ENCODE measurements at places on chromosomes 16 and 17.
A peak's percentile ranks its signal among the peaks of the same experiment; 100 is the strongest.

GRCh38 chr16:69928856-69929400 is 22.2 kb upstream of the CLEC18A start:
- no peak for DNase-seq

DNA sequence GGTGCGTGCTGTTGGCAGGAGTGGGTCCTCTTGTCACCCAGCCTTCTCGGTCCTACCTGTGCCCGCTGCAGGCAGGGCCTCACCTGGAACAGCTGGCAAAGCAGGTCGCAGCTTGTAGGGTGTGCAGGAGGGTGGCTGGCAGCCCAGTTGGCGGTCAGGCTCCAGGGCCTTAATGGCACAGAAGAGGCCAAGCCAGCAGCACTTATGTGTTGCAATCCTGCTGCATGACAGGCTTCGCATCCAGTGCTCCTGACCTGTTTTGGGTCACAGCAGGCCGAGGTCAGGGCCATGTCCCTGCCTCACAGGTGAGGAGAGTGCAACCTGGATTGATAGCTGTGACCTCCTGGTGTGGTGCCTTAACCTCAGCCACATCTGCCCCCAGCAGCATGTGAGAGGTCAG is 31.9 kb downstream of the ZC3H18 start:
- DNase-seq: no peak

DNA sequence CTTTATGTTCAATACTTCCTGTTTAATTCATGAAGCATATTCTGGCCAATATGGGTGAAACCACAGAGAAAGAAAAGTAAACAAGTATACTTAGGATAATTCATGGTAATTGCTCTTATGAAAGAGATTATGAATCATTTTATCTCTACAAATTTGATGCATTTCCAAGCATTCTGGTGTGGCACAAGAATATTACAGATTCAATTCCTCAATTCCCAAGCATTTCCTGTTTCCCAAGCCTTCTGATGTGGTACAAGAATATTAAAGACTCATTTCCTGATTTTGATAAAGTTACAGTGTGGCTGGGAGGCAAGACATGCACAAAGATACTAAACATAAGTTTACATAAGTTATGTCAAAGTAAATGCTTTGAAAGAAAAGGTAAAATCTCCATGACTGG is 126.1 kb upstream of the NUDT7 start:
- DNase-seq: no peak

GRCh38 chr16:19560078-19560477 is 4.6 kb downstream of the VPS35L start:
- no peak for DNase-seq

GRCh38 chr17:65137021-65137939 is at the start of gene RGS9:
RGS9 (plus strand) TSS chr17:65137370; CDS start chr17:65137541, 171 bp downstream.
- DNase-seq: no peak

DNA sequence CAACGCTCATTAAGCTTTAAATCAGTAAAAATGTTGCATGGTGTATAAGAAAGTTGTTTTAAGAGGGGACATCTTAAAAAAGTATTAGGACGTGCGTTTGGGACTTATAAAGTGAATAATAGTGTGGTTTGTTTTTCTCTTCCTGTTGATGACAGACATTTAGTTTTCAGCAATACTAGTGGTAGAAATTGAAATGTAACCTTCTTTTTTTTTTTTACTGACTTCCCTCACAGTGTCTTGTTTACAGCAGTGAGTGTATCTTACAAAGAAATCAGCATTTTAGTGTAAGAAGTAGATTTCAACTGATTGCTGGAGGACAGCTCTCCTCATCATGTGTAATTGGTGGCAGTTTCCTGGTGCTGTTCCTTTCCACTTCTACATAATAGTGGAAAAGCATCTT is 39.6 kb downstream of the CYLD start:
- DNase-seq: no peak

DNA sequence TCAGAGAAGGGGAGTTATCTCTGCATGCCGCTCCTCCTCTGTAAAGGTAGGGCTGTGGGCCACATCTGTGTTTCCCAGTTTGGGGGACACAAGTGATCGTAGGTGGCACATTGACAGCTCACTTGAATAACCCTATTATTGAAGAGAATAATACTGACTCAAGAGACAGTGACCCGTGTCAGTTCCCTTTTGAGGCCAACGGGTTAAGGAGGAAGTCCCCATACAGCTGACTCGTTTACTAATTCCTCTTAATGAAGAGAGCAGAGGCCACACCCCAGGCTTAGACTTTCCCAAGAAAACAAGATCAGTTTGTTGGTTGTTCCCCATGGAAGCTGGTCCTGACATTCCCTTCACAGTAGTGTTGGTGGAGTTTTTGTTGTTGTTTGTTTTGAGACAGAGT is 33.0 kb downstream of the IL4R start:
- DNase-seq: no peak

GRCh38 chr16:2273484-2273883 is 5.6 kb upstream of the RNPS1 start:
- no peak for DNase-seq

GRCh38 chr17:67509390-67510287 is 132.6 kb downstream of the PITPNC1 start:
- no peak for DNase-seq

DNA sequence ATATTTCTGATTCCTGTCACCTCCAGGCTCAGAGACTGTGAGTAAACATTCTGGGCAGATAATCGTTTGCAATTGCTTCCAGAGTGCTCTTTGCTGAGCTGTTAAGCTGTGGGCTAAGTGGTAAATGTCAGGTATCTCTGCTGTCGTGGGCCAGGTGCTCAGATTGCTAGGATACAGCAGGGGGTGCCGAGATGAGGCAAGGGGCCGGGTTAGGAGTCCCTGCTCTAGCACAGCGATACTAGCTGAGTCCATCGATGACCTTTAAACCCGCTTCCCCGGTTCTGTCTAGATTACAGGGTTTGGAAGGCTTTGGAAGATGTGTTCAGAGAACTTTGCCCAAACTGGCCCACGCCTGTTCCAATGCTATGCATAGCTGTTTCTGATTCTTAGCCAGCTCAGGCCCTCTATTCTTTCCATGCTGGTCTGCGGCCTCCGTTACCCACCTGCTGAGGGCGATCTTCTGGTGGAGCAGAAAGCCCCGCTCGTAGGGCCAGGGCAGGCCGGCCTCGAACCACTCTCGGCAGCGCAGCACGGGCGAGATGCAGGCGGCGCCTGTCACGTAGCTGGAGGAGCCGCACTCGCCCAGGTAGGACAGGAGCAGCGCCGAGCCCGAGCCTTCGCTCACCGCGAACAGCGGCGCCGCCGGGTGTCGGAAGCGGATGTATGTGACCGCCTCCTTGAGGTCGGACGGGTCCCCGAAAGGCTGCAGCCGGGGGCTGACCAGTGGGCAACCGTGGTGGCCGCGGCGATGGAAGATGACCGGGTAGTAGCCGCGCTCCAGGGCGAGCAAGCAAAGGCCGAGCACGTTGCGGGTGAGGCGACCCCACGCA is 979 bp downstream of the ABHD15 start:
- no peak for DNase-seq

DNA sequence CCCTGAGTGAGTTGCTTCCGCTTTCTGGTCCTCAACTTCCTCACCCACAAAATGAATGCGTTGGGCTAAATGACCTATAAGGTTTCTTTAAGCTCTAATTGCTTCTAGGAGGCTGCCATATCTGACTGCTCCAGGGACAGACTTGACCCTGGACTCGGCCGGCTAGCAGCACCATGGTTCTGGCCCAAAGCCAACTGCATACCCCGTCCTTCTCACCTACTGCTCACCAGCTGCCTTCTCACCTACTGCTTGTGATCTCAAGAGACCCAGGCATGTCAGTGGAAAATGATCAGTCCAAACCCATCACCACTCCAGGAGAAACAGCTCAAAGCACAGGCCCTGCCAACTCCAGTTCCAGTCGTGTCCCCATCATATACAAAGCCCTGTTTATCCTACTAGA is 124.3 kb upstream of the IRX5 start:
- no peak for DNase-seq

GRCh38 chr16:695355-696089 is 5.3 kb upstream of the WDR24 start:
- DNase-seq: no peak

GRCh38 chr17:65514541-65514940 is 46.9 kb downstream of the AXIN2 start:
- no peak for DNase-seq

DNA sequence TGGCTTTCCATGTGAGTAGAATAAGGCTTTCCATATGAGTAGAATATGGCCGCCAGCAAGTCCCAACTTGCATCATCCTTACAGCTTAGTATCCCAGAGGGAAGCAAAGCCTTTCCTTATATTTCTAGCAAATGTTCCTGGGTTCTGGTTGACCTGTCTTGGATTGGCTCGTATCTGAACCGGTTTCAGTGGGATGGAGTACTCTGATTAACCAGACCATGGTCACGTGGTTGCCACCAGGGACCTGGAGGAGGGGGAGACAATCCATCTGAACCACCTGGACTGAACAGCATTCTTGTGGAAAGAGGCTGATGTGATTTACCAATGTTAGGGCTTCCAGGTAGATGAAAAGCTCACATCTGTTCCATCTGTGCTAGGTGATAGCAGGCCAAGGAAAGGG is 89.0 kb downstream of the SHISA6 start:
- DNase-seq: no peak

DNA sequence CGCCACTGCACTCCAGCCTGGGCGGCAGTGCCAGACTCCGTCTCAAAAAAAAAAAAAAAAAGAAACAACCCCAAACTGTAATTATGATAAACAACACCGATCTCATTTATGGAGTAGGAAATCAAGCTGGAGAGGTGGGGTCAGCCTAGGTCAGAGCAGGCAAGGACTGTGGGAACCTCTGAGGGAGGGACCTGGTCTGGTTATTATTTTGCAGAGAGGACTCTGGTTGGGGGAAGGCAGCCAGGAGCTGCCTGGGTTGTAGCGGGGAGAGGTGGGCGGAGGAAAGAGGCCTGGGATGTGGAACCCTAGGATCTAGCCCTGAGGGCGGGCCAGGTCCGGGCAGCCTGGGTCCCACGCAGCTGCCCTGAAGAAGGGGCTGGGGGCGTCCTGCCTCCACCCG is 10.9 kb upstream of the HS3ST6 start:
- no peak for DNase-seq

DNA sequence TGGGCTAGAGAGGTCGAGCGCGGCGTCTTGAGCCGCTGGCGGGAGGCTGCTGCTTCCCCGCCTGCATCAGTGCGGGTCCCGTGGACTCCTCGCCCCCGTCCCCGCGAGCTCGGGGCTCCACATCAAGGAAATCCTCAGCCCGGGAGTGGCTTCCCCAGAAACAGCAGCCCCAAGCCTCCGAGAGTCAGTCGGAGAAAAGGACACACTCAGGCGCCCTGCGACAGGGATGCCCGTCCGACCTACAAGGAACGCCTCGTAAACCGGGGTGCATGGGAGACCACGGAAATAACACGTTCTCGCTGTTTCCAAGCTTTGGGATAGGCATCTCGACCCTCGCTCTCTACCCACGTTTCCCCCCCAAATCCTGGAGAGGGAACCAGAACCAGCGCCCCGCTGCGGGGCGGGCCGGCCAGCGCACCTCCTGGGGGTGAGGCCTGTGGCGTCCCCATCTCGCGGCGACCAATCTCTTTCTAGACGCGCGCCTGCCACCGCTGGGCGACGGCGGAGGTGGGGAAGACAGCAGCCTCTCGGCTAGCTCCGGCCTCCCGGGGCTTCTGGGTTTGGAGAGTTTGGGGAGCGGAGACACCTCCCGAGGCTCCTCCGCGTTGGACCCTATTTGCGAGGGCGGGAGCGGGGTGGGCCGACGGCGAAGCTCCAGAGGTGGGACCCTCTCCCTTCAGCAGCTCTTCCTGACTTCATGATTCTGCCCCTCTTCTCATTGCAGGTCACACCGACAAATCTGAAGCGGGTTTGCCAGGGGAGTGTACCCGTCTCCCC is 759 bp upstream of the TP53I13 start:
- no peak for DNase-seq

DNA sequence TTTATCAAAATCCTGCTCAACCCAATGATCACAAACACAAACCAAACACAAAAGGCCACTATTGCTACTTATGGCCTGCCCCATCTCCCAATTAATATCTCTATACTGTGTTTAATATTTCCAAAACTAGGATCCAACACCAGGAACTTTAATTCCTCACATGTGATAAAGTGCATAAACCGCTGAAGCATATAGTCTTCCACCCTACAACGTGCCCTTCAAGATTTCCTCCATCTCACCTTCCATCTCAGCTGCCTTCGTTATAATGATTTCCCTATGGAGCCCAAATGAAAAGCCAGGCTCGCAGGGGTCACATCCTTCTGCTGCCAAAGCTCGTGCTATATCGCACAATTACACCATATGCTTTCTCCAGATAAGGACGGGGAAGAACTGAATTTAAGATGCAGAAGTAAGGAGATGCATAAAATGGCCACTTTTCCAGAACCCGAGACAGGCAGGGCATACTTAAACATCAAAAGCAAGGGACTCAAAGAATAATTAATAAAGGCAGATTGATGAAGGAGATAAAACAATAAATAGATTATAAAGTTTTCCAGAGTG is 1.8 kb downstream of the MYH10 start:
- no peak for DNase-seq

- DNase-seq: no peak
These were observed 171.8 kb upstream of the GSE1 start for GRCh38 chr16:85441189-85441889.

DNA sequence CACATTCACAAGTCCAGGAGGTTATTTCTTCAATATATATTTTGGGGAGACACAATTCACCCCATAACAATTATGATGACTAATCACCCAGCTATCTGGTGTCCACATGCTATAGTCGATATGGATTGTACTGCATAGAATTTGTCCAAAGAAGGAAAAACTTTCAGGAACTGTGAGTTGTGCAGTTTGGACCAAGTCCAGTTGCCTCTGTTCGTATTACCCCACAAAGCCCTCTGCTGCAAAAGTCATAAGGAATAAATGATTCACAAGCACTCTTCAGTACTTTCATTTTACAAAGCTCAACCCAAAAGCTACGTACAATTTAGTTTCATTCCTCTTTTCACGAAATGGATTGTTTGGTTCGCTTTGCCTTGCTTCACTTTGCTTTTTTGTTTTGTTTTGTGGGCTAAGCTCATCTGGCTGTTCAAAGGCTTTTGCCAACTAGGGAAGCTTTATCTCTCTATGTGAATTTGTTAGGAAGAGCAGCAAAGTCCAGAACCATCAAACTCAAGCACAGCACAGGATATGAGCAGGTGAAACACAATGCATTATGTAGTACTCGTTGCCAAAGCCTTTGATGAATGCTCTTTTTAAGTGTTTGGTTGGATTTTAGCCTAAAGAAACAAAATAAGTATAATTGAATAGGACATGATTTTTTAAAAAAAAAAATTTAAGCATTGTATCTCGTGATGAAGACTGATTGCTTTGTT is 98.6 kb downstream of the ZNF18 start:
- DNase-seq: no peak

GRCh38 chr17:73446617-73447016 is 134.8 kb upstream of the CDC42EP4 start:
- no peak for DNase-seq

GRCh38 chr17:7745748-7746470 is 28.4 kb downstream of the DNAH2 start:
- DNase-seq: peak; percentile 52
